Activated CD4-positive, alpha-beta memory T cell treated with anti-CD3 and anti-CD28 coated beads, Interleukin-2, amount 10 ng/mL, durations not matched to agents 7 days and 5 days (primary cell): ENCODE measurements at places on chromosomes 16 and 17.

DNA sequence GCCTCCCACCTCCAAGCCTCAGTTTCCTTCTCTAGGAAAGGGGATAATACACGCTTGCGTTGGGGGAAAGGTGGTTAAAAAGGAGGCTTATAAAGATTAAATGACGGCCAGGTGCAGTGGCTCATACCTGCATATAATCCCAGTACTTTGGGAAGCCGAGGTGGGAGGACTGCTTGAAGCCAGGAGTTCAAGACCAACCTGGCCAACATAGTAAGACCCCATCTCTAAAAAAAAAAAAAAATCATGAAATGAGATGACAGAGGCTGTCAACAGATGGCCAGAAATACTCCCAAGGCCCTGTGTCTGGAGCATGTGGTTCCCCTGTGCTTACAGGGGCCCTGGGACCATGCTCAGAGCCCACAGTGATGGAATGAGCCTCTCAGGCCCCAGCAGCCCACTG lies 30.4 kb downstream of the RTN4RL1 start:
- peaks cover 35% of the 10 kb centered on the region for H3K27me3 ChIP-seq
- no peak overlapping the region for H3K27ac ChIP-seq
- H3K36me3 ChIP-seq, result no peaks in the 10 kb centered on the region
- no peak for DNase-seq

- H3K27me3 ChIP-seq, result no peaks in the 10 kb centered on the region
- no peaks in the 10 kb centered on the region for H3K36me3 ChIP-seq
- no peak overlapping the region for H3K27ac ChIP-seq
- H3K4me1 ChIP-seq, result no peaks in the 10 kb centered on the region
Observed at GRCh38 chr16:83336603-83337002, 471.2 kb upstream of the HSBP1 start.

DNA sequence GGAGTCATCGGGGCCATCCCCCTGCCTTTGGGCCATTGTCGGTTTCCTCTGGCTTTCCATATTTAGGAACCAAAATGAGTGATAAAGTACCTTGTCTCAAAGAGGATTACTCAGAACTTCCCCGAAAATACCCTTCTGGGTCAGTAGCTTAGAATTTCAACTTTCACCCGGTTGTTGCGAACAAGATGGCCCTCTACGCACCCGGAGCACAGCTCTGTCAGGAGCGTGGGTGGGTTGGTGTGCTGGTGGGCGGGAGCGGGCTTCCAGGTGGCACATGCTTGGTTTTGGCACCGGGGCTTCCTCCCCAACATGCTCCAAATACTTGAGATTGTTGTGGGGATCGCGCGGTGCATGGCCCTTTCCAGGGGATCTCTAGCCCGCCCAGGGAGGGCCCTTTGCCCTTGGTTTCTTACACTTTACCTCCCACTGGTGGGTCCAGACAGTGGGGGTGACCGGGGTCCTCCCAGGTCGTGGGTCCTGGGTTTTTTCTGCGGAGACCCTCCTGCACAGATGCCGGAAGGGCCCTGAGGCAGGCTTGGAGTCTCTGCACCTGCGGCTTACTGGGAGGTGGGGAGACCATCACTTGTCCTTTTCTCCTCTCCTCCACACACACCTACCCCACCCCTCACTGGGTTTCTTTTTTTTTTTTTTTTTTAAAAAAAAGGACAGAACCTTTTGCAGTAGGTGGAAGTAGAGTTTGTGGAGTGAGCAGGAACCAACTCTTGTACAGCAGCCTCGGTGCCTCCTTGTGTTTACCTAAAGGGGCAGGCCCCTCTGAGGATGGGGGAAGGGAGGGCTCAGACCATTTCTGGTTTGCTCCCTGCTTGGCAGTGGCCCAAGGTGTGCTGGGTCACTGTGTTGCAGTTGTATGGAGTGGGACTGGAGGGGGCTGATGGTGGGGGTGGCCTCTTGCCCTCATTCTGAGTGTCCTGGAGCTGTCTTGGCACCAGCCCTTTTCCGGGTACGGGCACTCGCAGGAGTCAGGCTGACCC lies 142.1 kb downstream of the SEC14L1 start:
- H3K4me3 ChIP-seq, result peak overlapping the region; percentile 61
- DNase-seq, result no peak
- peaks cover 40% of the 10 kb centered on the region for H3K27me3 ChIP-seq
- peaks cover 15% of the 10 kb centered on the region for H3K4me1 ChIP-seq
- H3K36me3 ChIP-seq, result no peaks in the 10 kb centered on the region

- no peak for DNase-seq
- peaks cover 82% of the 10 kb centered on the region for H3K36me3 ChIP-seq
- H3K4me1 ChIP-seq, result peaks cover 62% of the 10 kb centered on the region
- H3K27me3 ChIP-seq, result no peaks in the 10 kb centered on the region
- H3K4me3 ChIP-seq, result no peak overlapping the region
- H3K27ac ChIP-seq, result peak overlapping the region; percentile 77
Observed at GRCh38 chr17:8900626-8901585, 33.4 kb upstream of the PIK3R6 start.

GRCh38 chr16:10282367-10282766 lies 100.1 kb upstream of the GRIN2A start:
- peaks cover 3% of the 10 kb centered on the region for H3K36me3 ChIP-seq
- no peak overlapping the region for H3K4me3 ChIP-seq
- DNase-seq, result no peak
- H3K4me1 ChIP-seq, result no peaks in the 10 kb centered on the region
- H3K27me3 ChIP-seq, result no peaks in the 10 kb centered on the region
- H3K27ac ChIP-seq, result no peak overlapping the region

DNA sequence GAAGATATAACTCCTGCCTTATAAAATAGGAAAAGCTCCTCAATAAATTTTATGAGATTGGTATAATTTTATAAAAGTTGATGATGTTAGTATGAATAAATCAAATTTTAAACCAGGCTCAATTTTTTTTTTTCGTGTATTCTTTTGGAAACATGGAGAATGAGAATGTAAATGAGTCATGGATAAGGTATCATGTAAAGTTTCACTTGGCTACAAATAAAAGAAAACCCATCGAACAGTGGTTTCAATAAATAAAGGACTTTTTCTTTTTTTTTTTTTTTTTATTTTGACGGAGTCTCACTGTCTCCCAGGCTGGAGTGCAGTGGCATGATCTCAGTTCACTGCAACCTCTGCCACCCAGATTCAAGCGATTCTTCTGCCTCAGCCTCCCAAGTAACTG lies 67.3 kb downstream of the PHKB start:
- no peaks in the 10 kb centered on the region for H3K27me3 ChIP-seq
- H3K36me3 ChIP-seq, result peaks cover 22% of the 10 kb centered on the region
- peaks cover 6% of the 10 kb centered on the region for H3K4me1 ChIP-seq
- H3K27ac ChIP-seq, result no peak overlapping the region

DNA sequence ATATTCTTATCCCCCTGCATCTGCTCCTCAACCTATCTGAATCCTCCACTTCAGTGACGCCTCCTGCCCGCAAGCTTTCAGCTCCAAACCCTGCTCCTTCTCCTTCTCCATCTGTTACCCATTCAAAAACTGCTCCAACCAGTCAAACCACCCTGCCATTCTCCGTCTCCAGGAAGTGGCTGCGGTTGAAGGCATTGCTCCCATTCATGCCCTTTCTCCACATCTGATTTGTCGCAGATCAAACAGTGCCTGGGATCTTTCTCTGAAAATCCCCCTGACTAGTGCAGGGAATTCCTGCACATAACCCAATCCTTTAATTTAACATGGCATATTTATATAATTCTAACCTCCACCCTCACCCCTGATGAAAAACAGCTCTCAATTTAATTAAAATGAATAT lies 56.3 kb downstream of the SLFN5 start:
- no peak for DNase-seq
- peaks cover 21% of the 10 kb centered on the region for H3K27me3 ChIP-seq
- no peak overlapping the region for H3K27ac ChIP-seq
- H3K36me3 ChIP-seq, result peaks cover 26% of the 10 kb centered on the region

DNA sequence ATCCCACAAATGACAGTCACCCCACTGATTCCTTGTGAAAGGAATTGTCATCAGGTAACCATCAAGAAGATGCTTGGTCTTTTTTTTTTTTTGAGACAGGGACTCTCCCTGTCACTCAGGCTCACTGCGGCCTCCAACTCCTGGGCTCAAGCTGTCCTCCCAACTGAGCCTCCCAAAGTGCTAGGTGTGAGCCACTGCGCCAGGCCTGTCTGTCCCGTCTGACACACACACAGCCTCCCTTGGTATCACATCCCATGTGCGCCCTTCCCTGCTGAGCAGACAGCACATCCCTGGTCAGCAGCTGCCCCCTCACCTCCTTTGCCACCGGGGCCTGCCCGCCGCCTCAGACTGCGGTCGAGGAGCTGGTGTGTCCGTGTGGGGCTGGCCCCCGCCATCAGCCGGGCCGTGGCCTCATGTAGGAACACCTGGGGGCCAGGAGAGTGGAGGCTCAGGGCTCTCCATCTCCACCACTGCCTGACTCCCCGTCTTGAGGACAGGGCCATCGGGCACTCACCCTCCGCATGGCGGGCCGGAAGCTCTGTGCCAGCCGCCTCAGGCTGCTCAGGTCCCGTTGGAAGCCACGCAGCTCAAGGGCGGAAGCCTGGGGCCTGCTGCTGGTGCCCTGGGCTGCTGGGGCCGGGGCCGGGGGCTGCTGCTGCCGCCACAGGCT lies 23.6 kb downstream of the SREBF1 start:
- H3K27me3 ChIP-seq, result no peaks in the 10 kb centered on the region
- DNase-seq, result no peak
- H3K27ac ChIP-seq, result no peak overlapping the region
- H3K4me3 ChIP-seq, result no peak overlapping the region
- H3K4me1 ChIP-seq, result peaks cover 21% of the 10 kb centered on the region

- peaks cover 34% of the 10 kb centered on the region for H3K27me3 ChIP-seq
- H3K4me1 ChIP-seq, result peaks cover 53% of the 10 kb centered on the region
- H3K36me3 ChIP-seq, result peaks cover 40% of the 10 kb centered on the region
- peak overlapping the region; percentile 63 for H3K4me3 ChIP-seq
- peak overlapping the region; percentile 45 for H3K27ac ChIP-seq
Observed at GRCh38 chr16:67163999-67164558, 466 bp upstream of the HSF4 start.

DNA sequence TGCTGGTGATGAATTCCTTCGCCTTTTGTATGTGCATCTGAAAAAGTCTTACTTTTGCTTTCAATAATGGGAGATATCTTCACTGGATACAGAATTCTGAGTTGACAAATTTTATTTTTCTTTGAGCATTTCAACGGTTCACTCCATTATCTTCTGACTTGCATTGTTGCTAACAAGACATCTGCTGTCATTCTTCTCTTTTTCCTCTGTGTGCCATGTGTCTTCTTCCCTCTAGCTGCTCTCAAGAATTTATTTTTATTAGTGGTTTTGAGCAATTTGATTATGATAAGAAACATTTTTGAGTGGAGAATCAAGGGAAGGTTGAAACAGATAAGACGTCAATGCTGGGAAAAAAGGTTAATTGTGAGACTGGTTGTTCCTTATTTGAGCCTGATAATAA lies 471.8 kb downstream of the CDH13 start:
- H3K4me1 ChIP-seq, result no peaks in the 10 kb centered on the region
- H3K4me3 ChIP-seq, result no peak overlapping the region
- H3K36me3 ChIP-seq, result no peaks in the 10 kb centered on the region

GRCh38 chr17:39769974-39770587 lies 32.3 kb downstream of the GRB7 start:
- H3K36me3 ChIP-seq, result peaks cover 64% of the 10 kb centered on the region
- peak overlapping the region; percentile 87 for H3K27ac ChIP-seq
- H3K27me3 ChIP-seq, result no peaks in the 10 kb centered on the region
- H3K4me3 ChIP-seq, result peak overlapping the region; percentile 9

- peaks cover 92% of the 10 kb centered on the region for H3K36me3 ChIP-seq
- H3K4me1 ChIP-seq, result peaks cover 95% of the 10 kb centered on the region
- H3K27ac ChIP-seq, result peak overlapping the region; percentile 61
- DNase-seq, result no peak
Observed at GRCh38 chr16:27321013-27321915, 7.5 kb downstream of the IL4R start.

DNA sequence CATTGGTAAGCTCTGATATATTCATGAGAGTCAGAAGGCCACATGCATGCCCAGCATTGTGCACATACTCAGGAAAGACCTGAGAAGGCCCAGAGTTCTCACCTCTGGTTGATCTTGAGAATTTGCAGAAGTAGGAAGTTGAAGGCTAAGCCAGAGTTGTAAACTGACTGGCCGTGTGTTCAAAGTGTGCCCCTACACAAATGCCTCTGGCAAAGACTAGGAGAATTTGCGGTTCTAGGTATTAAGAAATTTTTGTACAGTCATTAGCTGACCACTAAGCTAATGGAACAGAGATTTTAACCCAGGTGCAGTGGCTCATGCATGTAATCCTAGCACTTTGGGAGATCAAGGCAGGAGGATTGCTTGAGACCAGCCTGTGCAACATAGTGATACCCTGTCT lies 25.0 kb downstream of the FBXL20 start:
- H3K4me3 ChIP-seq, result no peak overlapping the region
- DNase-seq, result no peak
- no peaks in the 10 kb centered on the region for H3K36me3 ChIP-seq
- H3K27me3 ChIP-seq, result no peaks in the 10 kb centered on the region
- H3K27ac ChIP-seq, result no peak overlapping the region
- peaks cover 22% of the 10 kb centered on the region for H3K4me1 ChIP-seq

GRCh38 chr16:89392881-89393737 lies 97.3 kb downstream of the ANKRD11 start:
- no peaks in the 10 kb centered on the region for H3K27me3 ChIP-seq
- no peak for DNase-seq
- peaks cover 40% of the 10 kb centered on the region for H3K36me3 ChIP-seq
- peak overlapping the region; percentile 7 for H3K27ac ChIP-seq
- peaks cover 30% of the 10 kb centered on the region for H3K4me1 ChIP-seq

DNA sequence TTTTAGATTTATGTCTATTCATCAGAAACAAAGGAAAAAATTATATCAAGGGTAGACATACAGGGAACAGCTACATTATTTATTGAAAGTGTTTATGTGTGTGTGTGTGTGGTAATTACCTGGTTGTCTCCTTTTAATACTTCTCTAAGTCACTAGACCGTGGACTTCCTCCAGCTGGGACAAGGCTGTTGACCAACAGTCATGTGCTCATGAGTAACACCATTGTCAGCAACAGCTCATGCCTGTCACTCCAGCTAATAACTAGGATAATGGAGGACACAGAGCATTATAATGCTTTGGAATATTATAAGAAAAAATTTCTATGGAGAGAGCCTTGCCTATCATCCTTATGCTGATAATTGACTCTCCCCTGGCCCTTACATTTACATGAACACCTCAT lies 125.3 kb upstream of the SALL1 start:
- H3K36me3 ChIP-seq, result no peaks in the 10 kb centered on the region
- H3K27me3 ChIP-seq, result no peaks in the 10 kb centered on the region
- H3K27ac ChIP-seq, result no peak overlapping the region
- DNase-seq, result no peak
- no peak overlapping the region for H3K4me3 ChIP-seq
